Activated CD4-positive, alpha-beta T cell treated with anti-CD3 and anti-CD28 coated beads, Interleukin-2, Interleukin-4, amounts not matched to agents 100 ng/mL and 50 ng/mL, durations not matched to agents 16 hours and 8 hours (primary cell): ENCODE measurements at places on chromosomes 6 and 20.

DNA sequence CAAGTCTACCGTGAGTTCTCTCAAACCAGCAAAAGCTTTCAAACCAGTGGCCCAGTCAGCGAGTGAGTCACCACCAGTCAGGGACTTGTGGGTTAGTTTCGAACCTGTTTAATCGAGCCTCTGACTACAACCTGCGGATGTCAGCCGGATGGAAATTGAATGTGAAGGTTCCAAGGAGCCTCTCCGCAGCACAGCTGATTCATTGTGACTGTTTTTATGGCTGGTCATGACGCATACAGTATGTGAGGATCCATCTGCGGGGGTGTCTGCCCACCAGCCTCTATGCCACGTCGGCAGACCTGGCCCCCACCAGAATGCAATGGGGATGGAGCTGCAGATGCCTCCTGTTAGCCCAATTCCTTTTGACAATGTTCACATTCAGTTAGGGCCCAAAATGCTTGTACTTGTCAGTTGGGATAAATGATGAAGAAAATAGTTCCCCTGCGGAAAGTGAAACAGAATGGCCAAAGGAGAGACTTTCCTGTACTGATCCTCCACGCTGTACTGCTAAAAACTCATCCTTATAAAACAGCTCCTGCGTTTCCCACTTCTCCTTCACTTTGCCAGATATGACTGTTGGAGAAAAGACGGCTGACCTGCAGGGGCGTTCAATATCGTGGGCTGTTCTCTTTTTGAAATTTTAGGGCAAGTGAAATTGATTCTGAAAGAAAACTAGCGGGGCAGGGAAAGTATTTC, 206.6 kb downstream of the TFAP2B start:
- DNase-seq = no peak

DNA sequence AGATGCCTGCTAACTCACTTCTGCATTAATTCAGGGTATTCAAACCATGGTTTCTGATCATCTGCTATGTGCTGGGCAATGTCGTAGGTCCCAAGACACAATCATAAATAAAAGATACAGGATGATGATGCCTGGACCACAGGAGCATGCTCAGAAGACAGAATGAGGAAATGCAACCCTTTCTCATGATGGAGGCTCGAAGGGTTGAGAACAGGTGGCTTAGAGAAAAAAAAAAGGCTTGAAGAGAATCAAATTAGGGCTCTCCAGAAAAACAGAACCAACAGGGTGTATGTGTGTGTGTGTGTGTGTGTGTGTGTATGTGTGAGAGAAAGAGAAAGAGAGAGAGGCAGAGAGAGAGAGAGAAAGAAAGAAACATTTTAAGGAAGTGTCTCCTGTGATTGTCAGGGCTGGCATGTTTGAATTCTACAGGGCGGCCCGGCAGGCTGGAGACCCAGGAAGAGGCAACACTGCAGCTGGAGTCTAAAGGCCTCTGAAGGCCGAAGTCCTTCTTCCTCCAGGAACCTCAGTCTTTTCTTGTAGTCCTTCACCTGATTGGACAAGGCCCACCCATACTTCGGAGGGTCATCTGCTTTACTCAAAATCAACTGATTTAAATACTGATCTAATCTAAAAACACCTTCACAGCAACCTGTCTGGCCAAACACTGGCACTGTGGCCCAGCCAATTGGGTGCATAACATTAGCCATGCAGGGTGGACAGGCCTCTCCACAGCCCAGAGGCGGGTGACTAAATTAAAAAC, 143.8 kb downstream of the ERMARD start:
- no peak for DNase-seq

DNA sequence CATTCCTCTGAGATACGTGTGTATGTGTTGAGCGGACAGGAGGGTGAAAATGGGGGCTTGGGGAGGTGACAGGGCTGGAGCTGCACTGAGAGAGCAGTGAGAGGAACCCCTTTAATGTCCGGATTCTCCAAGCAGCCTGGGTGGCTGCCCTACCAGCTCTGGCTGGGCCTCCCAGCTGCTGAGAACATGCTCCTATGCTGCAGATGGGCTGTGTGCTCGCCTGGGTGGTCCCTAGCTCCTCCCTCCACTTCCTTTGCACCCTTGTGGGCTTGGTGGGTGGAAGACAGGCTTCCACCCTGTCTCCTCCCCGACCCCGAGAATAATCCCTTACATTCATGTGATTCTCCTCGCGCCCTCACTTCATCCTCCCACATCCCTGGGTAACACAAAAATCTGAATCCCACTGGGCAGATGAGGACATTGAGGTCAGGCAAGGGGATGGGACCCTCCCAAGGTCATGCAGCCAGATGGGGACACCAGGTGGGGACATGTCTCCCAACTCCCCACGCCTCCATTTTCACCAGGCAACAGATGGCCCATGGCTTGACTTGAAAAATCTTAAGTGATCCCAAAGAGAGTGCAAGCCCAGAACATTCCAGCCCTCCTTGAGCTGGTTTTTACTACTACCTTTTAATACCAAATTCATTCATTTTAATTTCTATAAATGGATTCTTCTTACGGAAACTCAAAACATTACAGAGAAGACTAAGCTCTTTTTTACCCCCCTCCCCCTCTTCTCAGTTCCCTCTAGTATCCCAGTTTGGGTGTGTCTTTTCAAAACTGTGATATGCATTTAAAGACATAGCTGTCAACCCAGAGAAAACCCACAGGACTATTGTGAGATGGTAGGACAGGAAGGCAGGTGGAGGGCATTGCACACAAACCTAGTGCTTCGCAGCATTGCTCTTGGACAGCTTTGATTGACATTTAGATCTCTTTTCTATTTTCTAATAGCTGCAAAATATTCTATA, 5.0 kb upstream of the PDRG1 start:
- no peak for DNase-seq

DNA sequence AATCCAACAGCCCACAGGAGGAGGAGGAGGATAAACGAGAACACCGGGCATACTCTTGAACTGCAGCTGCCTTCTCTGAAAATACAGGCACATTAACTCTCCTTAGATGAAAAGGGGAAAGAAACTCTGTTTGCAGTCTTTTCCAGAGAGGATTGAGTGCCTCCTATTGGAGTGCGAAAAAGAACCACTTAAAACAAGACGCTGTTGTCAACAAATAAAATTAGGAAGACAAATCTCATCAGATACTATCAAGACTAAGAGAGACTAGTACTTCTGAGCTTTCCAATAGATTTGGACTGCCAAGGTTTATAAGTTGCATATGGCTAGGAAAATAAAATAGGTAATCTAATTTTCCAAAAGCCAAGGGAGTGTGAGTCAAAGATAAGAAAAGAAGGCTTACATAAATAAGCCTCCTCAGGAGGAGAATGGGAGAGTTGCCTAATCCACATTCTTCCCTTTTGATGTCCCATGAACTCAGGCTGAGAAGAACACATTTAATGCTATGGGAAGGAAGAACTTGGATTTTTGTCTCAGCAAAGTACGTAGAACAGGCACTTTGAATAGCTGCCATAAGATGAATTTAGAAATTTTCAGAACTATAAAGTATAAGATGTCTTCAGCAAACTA, 154.7 kb downstream of the ARHGAP18 start:
- no peak for DNase-seq

- no peak for DNase-seq
Observed at GRCh38 chr6:105808571-105808970, 277.6 kb upstream of the PRDM1 start.
